ENCODE measurements at places on chromosomes 5 and 9.

- DNase-seq = no peak
Observed at GRCh38 chr9:86660146-86660943, 287.0 kb downstream of the GAS1 start.

DNA sequence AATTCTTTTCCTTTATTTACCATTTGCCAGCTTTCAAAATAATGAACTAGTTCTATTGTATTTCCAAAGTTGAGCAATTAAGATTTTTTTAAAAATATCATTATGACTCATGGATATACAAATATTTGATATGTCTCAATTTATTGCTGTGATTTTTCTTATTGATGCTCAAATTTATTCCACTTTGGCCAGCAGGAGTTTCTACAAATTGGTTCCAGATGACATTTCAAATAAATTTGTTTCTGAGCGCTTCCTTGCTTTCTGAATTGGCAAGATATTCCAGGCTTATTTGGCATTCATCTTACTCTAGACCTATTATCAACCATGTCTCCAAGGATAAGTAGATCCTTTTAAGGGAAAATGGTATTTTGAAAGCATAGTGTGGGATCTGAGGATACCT is 58.5 kb upstream of the TJP2 start:
- DNase-seq = no peak

DNA sequence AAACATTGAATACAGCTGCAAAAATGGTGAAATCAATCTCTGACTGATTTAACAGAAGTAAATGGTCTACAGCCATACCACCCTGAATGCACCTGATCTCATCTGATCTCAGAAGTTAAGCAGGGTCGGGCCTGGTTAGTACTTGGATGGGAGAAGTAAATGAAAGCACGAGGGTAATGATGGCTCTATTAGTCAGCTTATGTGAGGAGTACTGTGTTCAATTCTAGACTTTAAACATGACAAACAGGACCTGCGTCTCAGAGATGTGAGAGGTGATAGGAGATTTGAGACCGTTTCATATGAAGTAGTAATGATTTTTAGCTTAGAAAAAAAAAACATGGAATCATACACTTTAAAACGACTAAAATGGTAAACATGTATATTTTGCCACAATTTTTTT is 77.1 kb upstream of the SUSD1 start:
- DNase-seq = no peak

DNA sequence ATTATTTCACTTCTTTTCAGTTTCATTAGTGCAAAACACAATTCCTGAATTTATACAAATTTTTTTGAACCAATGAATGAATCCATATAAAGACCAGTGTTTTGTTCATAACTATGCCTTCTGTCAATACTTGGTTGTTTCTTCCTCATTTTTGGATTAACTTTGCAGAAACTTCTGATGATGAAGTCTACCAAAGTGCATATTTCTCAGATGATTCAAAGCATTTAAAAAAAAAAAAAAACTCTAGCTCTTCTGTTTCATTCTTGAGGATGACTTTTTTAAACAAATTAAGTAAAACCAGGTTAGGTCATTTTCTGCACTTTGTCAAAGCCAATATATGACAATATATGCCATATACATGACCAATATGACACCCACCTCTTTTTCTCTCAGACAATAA is 92.6 kb downstream of the CHSY3 start:
- no peak for DNase-seq

GRCh38 chr5:45737153-45737552 is 41.0 kb upstream of the HCN1 start:
- DNase-seq = no peak
